Activated naive CD8-positive, alpha-beta T cell treated with anti-CD3 and anti-CD28 coated beads for 36 hours (primary cell): ENCODE measurements at places on chromosomes 3 and 15. TPM values are rescaled to one million over a fixed set of nuclear protein-coding genes. Genes with fewer than 3 reads are reported as not detected.

The AADACL2 gene
- total RNA-seq = not detected

DNA sequence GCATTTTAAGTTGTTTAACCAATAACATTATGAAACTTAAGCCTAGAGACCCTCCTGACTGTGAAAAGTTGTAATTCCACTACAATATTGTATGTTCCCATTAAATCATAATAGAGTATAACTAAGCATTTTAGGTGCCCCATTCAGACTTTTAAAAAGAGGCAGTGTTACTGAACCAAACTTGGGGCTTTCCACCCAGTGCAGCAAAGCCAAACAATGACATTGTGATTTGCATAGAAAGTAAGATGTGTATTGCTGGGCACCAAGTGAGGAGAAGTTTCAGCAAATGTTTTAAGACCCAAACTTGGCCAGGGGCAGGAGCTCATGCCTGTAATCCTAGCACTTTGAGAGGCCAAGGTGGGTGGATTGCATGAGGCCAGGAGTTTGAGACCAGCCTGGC, 706.2 kb downstream of the GRM7 start:
- no peak overlapping the region for H3K4me3 ChIP-seq
- no peaks in the 10 kb centered on the region for H3K4me1 ChIP-seq
- H3K27ac ChIP-seq = no peak overlapping the region
- no peaks in the 10 kb centered on the region for H3K27me3 ChIP-seq

DNA sequence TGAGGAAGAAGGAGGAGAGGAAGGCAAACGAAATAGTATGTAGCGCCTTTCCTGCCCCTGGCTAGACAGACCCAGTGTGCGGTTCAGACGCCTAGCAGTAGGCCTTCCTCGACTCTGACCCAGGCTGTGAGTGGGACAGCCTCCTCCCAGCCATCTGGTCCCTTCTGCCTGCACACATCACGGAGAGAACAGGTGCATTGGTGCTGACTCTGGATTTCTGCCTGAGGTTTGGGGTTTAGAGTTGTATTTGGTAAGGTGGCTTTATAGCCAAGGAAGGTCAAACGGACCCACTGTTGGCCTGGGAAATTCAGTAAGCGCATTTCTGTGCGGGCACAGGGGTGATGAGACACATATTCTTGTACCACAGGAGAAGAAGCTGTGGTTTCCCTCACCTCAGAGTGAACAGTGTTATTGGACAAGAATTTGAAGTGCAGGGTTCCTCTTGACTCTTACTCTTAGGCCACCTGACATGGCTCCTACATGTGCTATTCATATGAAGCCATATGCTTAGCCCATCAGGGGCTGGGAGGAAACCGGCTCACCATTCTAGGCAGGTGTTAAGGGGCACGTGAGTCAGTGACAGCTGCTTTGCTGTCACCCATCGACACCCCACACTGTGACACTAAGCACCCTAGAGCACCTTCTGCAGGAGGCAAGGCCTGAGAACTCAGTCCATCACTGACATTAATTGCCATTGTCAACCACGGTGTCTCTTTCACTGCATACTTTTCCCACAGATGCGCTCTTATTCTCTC, 143.3 kb downstream of the CHDH start:
- H3K27me3 ChIP-seq = peaks cover 4% of the 10 kb centered on the region
- no peaks in the 10 kb centered on the region for H3K4me1 ChIP-seq
- H3K27ac ChIP-seq = no peak overlapping the region
- no peak overlapping the region for H3K4me3 ChIP-seq
- no peak for DNase-seq
- no peaks in the 10 kb centered on the region for H3K36me3 ChIP-seq

GRCh38 chr3:139839659-139840058, 95.3 kb upstream of the CLSTN2 start:
- no peak overlapping the region for H3K27ac ChIP-seq
- DNase-seq = no peak
- no peak overlapping the region for H3K4me3 ChIP-seq
- no peaks in the 10 kb centered on the region for H3K4me1 ChIP-seq

- H3K36me3 ChIP-seq = peaks cover 2% of the 10 kb centered on the region
- DNase-seq = no peak
- H3K4me3 ChIP-seq = no peak overlapping the region
- H3K27ac ChIP-seq = no peak overlapping the region
These were observed 94.8 kb upstream of the ANKRD28 start for GRCh38 chr3:15892311-15893227.

GRCh38 chr3:171784937-171785336, 25.3 kb downstream of the PLD1 start:
- no peak overlapping the region for H3K27ac ChIP-seq
- H3K4me1 ChIP-seq = no peaks in the 10 kb centered on the region
- no peaks in the 10 kb centered on the region for H3K27me3 ChIP-seq
- H3K4me3 ChIP-seq = no peak overlapping the region
- no peaks in the 10 kb centered on the region for H3K36me3 ChIP-seq

The FOXB1 gene
- 0.14 TPM for total RNA-seq

The CCR2 gene
- not detected for total RNA-seq
